Stimulated activated CD4-positive, alpha-beta T cell treated with anti-CD3 and anti-CD28 coated beads, TNF-alpha, amount 100 ng/mL, for 24 hours (primary cell): ENCODE measurements at places on chromosomes 16 and 17.

DNA sequence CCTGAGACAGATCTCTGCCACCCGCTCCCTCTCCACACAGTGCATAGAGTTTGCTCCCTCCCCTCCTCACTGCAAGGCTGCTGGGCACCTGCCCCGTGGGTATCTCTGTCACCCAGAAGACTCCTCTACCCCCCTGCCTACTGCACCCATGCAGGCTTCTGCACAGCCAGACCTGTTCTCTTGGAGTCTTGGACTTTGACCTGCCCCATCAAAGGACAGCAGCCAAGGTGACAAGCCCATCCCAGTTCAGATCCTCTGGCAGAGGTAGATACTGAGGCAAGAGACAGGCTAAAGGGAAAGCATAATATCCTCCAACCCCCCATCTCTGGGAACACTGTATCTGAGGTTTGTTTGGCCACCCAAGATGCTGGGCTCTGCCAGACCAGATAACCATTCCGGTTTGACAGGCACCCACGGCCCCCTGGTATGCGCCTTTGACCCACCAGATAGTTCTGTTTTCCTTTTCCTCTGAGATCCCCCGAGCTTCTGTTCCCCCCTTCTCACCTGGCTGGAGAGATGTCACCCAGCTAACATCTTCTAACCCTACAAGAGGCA lies 239.6 kb downstream of the SOX9 start:
- no peak for DNase-seq

- no peak for DNase-seq
Observed at GRCh38 chr17:8868529-8868951, 1.1 kb upstream of the PIK3R6 start.

- no peak for DNase-seq
Observed at GRCh38 chr17:56661906-56662305, 68.4 kb downstream of the NOG start.

- DNase-seq, result no peak
Observed at GRCh38 chr17:47119746-47120520, 69.2 kb downstream of the CDC27 start.

GRCh38 chr16:88839026-88839529 lies 17.7 kb downstream of the GALNS start:
- no peak for DNase-seq

GRCh38 chr16:4428500-4428899 lies 2.8 kb downstream of the DNAJA3 start:
- no peak for DNase-seq

DNA sequence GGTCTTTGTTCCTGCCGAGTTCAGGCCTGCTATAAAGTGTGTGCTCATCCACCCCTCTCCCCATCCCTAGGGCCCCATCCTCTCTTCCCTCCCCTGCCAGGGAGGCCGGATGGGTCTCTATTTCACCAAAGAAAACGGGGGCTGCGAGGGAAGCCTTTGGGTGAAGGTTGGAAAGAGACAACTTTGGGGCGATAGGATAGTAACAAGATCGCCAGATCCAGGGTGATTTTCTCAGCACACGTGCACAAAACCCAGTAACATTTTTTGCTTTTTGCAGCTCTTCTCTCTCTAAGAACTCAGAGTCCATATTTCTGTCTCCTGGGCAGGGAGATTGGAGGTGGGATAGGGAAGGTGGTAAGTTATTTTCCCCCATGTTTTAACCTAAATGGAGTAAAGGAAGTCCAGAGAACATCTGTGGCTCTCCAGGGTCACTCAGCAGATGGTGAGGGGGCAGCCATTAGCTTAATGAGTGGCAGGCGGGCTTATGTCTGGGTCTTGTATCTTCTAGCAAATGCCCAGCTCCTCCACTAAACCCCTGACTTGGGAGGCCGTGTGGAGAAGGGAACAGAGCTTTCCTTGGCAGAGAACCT lies 6.9 kb downstream of the CCR7 start:
- DNase-seq, result no peak

GRCh38 chr16:67525176-67525860 lies 3.3 kb upstream of the RIPOR1 start:
- DNase-seq, result no peak

GRCh38 chr17:72240333-72240732 lies 119.5 kb downstream of the SOX9 start:
- no peak for DNase-seq

DNA sequence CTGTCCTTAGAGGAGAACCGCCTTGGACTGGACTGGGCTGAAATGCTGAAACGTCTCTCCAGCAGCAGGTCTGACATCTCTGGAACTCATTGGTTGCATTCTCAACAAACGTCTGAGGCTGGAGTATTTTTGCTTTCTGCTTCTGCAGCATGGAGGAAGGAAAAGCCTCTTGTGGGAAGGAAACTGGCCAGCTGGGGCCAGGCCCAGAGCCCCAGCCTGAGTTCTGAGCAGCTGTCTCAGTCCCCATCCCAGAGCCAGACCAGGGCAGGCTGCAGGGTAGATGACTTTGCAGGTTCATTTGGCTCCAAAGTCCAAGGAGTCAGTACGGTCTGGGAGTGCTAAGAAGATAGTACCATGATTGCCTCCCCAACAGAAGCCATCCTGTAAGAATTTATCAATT lies 18.3 kb downstream of the TEKT3 start:
- DNase-seq, result no peak

DNA sequence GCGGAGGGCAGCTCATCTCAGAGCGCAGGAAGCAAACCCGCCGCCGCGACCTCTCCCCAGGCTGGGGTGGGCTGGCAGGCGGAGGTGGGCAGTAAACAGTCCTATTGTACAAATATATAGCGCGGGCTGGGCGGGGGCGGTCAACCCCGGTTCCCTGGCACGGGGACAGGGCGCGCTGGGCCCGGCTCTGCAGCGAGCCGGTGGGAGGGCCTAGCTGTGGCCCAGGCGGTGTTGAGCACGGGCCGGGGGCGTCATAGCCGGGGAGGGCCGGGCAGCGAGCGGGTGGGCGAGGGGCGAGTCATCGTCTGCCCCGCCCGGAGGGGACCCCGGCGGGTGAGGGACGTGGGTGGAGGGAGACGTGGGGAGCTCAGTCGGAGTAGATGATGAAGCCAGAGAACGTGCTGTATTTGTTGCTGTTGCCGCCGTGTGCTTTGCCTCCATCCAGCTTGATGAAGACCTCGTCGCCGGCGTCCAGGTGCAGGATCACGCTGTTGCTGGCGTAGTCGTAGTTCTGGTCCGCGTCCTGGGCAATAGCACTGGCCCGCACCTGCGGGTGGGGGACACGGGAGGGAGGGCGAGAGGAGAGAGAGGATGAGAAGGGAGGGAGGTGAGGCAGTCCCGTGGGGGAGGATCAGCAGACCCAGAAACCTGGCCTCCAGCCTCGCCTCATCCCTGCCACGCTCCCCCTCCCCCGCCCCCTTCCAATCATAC lies 8.1 kb downstream of the C1QL1 start:
- DNase-seq, result no peak

GRCh38 chr17:73112246-73112645 lies 19.8 kb upstream of the SLC39A11 start:
- DNase-seq, result no peak

GRCh38 chr17:34623856-34624766 lies 44.7 kb downstream of the TMEM132E start:
- DNase-seq, result no peak

- DNase-seq, result no peak
Observed at GRCh38 chr16:34648-34987, 18.8 kb downstream of the POLR3K start.

- no peak for DNase-seq
Observed at GRCh38 chr16:89174877-89175276, 3.3 kb downstream of the CDH15 start.

DNA sequence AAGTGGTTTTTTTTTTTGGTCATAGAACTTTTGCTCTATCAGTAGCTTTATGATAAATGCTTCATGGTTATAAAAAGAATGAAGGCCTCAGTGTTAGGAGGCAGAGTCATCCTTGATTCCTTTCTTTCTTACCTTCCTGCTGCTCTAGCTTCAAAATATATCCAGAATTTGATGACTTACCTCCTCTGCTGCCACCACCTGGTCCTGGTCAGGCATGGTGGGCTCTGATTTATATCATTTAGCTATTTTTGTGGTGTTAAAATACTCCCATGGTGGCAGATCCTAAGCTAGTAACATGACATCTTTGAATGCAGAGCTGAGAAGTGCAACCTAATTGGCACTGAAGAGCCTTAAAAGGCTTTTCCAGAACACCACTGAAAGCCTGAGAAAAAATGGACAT lies 508.8 kb upstream of the CDH8 start:
- DNase-seq, result no peak

GRCh38 chr17:76570457-76570856 lies 15.2 kb downstream of the ST6GALNAC2 start:
- DNase-seq, result no peak

DNA sequence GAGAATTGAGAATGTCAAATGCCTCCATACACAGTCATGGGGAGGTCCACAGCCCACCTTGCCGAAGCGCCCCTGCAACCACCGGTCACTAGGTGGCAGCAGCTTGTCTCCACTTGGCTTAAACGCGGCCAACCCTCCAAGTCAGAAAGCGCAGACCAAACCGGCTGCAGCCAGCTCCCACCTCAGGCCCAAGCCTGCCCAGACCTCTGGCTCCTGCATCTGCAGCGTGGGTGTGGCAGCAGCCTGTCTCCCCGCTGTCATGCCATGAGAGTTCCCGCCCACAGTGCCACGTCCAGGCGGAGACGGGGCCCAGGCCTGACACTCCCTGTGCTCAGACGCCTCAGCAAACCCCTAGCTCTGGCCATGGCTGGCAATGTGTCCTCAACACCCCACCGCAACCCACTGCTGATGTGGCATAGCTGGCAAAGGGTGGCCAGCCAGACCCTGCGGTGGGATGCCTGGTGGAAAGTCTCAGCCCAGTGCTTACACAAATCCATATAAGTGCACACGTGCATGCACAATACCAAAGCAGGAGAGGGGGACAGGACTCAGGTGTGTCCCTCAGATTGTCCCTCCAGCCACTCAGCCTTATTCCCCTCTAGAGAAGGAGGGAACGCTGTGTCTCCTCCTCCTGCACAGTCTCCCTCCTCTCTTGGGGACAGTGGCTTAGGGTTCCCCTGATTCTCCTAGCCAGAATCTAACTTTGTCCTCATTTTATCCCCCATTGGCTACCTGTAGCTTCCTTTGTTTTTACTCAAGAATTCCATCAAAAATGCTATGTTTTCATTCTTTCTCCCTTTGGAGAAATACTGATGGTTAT lies 10.9 kb downstream of the COPZ2 start:
- no peak for DNase-seq

DNA sequence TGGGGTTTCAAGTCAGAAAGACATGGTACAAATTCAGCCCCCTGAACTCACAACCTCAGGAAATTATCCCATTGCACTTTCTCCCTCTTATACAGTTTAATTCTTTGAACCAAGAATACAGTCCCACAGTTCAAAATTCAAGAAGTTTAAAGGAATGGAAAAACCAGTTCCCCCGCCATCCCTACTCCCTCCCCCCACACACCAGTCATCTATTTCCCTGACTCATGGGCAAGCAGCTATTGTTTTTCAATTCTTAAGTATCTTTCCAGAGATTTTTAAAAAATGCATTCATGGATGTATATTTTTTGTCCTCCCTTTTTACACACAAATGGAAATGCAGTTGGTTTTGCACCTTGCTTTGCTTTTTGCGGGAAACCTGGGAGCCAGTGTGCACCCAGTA lies 7.3 kb downstream of the SYCE1L start:
- no peak for DNase-seq

- DNase-seq, result no peak
Observed at GRCh38 chr16:84603140-84603816, 14.6 kb downstream of the COTL1 start.

- DNase-seq, result no peak
Observed at GRCh38 chr17:55898195-55898594, 147.3 kb downstream of the PCTP start.
